Fibroblast of skin of left biceps (primary cell): ENCODE measurements at places on chromosomes 3 and 15.

DNA sequence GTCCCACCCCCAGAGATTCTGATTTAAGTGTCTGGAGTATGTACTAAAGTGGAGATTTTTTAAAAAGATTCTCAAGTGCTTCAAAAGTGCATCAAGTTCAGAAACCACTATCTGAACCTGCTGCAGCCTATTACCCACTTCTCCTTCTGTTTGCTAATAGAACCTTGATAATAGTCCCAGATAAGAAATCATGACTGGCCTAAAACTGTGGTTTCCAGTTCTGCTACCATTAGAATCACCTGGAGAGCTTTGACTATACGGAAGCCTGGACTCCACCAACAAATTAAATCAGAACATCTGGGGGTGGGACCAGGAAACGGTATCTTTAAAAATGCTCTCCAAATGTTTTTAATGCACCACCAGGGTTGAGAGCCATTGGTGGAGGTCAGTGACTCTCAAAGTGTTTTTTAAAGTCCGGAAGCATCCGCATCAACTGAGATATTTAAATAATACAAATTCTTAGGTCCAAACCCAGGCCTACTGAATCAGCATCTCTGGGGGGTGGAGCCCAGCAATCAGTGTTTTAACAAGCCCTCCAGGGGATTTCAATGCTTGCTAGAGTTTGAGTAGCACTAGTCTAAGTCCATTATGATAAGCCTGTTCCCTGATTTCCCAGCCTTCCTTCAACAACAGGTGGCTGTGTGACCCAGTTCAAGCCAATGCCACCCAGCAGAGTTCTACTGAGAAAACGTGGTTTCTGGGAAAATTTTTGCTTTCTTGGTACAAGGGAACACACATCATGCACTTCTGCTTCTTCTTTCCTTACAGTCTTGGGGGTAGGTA lies 45.4 kb upstream of the TIPARP start:
- DNase-seq: no peak

GRCh38 chr3:123582315-123582714 lies 2.5 kb downstream of the HACD2 start:
- DNase-seq: no peak

GRCh38 chr3:154023148-154023547 lies 98.0 kb upstream of the ARHGEF26 start:
- DNase-seq: no peak

DNA sequence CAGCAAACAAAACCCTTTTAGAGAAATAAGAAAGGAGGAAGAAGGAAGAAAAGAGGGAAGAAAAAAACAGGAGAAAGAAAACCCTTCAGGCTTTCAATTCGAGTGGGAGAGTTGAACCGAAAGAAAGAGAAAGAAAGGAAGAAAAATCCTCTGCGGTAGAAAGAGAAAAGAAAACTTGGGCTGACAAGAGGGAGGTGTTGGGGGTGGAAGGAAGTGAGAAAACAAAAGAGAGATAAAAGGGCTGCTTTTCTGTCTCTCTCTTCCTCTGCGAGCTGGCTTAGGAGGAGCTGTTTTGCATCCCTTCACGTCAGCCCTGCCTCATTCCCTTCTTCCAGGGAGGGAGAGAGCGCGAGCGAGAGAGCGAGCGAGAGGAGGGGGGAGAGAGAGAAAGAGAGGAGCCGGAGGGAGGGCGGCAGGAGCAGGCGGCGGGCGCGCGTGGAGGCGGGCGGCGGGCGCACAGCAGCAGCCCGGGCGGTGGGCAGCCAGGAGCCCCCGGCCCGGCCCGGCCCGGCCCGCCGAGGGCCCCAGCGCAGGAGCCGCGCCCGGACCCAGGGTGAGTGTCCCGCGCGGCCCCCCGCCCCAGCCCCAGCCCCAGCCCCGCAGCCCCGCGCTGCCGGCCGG lies at the start of gene ZNF710:
Gene ZNF710, plus strand, starts transcription at position 263 of the 621 bp plus-strand sequence. CDS start 65,814 bp downstream, outside the sequence.
- peak; percentile 44 for DNase-seq

- no peak for DNase-seq
These were observed 19.8 kb downstream of the CFAP92 start for GRCh38 chr3:128973988-128974564.

DNA sequence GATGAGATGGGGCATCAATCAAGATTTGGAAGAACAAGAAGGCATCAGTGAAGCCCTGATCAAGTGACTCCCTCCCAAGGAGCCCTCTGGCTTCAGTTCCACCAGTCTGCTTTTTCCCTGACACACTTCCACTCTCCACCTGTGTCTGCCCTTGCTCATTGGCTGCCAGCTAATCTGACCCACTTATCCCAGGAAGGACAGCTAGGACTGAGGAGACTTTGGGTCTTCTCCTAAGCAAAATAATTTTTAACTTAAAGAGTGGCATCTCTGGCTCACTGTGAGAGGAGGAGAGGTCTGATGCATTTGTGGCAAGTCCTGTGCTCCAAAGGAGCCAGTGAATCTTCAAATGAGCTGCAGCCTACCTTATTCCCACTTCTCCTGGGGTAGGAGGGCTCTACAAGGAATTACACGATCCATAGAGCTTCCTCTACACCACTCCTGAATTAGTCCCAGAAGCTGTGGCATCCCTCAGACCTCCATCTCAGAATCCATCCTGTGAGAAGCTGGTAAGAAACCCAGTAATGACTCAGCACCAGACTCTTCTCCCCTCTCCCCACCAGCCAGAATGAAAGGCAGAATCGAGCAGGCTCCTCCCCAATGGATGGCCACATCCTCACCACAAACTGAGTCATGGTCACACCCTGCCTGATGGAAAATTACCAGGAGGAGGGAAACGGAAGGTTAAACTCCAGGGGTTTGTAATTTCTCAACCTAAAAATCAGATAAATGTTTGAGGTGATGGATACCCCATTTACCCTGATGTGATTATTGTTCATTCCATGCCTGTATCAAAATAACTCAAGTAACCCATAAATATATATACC lies 6.3 kb upstream of the PKM start:
- peak; percentile 93 for DNase-seq
